Thyroid gland (tissue), 4 donors: ENCODE measurements at places on chromosomes 13 and 19. TPM values are rescaled to one million over a fixed set of nuclear protein-coding genes. Genes with fewer than 3 reads are reported as not detected.

GRCh38 chr19:4363571-4364304, 20.4 kb downstream of the MPND start:
- H3K4me1 ChIP-seq: peaks cover 12% of the 10 kb centered on the region
- no peak for DNase-seq
- no peak overlapping the region for H3K27ac ChIP-seq

- H3K4me3 ChIP-seq: no peak overlapping the region
- no peaks in the 10 kb centered on the region for H3K27me3 ChIP-seq
- H3K4me1 ChIP-seq: peaks cover 27% of the 10 kb centered on the region
- DNase-seq: no peak
- H3K27ac ChIP-seq: peak overlapping the region; percentile 6
- H3K36me3 ChIP-seq: no peaks in the 10 kb centered on the region
Measured at GRCh38 chr19:48244281-48244680, 11.4 kb downstream of the CARD8 start.

DNA sequence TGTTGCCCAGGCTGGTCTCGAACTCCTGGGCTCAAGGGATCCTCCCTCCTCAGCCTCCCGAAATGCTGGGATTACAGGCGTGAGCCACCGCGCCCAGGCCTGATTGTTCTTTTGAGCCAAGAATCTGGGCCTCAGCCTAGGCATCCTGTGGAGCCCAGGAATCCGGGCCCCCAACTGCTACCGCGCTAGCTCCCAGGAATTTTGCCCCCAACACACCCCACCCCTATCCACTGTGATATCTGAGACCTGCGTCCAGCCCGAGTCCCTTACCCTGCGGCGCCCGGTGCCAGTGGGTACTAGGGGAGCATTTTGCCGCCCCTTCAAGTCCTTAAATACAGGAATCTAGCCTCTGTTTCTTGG, 838 bp upstream of the MYADM start:
- peak overlapping the region; percentile 65 for H3K27ac ChIP-seq
- no peaks in the 10 kb centered on the region for H3K27me3 ChIP-seq
- H3K4me3 ChIP-seq: no peak overlapping the region
- peaks cover 11% of the 10 kb centered on the region for H3K4me1 ChIP-seq

The TSEN34 gene
- 102 TPM for total RNA-seq

The ZNF331 gene
- 36.7 TPM for total RNA-seq

DNA sequence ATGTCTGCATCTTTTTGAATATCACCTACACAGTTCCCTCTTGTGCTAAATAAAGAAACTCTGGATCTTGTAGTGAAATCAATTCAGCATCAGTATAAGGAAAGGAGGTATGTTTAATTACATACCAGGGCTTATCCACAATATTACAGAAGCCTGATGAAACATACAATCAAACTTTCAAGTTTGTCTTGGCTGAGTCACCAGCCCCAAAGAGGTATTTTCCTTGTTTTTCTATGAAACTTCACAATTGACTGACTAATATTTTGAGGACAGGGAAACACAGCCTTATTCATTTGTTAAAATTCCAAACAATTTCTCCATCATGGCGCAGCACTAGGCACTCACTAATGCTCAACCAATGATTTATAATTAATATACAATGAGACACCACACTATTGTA, 952.4 kb downstream of the PCDH17 start:
- no peak for DNase-seq
- H3K27me3 ChIP-seq: no peaks in the 10 kb centered on the region
- H3K27ac ChIP-seq: no peak overlapping the region
- H3K4me3 ChIP-seq: no peak overlapping the region

The ZNF440 gene
- total RNA-seq: 14.1 TPM

- no peak overlapping the region for H3K27ac ChIP-seq
- no peaks in the 10 kb centered on the region for H3K36me3 ChIP-seq
- H3K27me3 ChIP-seq: no peaks in the 10 kb centered on the region
Measured at GRCh38 chr13:89628567-89628966, 1718.9 kb upstream of the MIR17HG start.

The IGFL3 gene
- total RNA-seq: not detected

- no peak overlapping the region for H3K27ac ChIP-seq
- H3K4me1 ChIP-seq: no peaks in the 10 kb centered on the region
- no peaks in the 10 kb centered on the region for H3K36me3 ChIP-seq
- no peaks in the 10 kb centered on the region for H3K27me3 ChIP-seq
- H3K4me3 ChIP-seq: no peak overlapping the region
Measured at GRCh38 chr13:47481536-47481935, 519.5 kb downstream of the SUCLA2 start.

The ZNF534 gene
- total RNA-seq: 0.54 TPM

GRCh38 chr19:32220951-32221350, 124.5 kb upstream of the ZNF507 start:
- DNase-seq: no peak
- no peak overlapping the region for H3K27ac ChIP-seq
- no peak overlapping the region for H3K4me3 ChIP-seq
- H3K4me1 ChIP-seq: peaks cover 3% of the 10 kb centered on the region

The LGALS4 gene
- not detected for total RNA-seq

DNA sequence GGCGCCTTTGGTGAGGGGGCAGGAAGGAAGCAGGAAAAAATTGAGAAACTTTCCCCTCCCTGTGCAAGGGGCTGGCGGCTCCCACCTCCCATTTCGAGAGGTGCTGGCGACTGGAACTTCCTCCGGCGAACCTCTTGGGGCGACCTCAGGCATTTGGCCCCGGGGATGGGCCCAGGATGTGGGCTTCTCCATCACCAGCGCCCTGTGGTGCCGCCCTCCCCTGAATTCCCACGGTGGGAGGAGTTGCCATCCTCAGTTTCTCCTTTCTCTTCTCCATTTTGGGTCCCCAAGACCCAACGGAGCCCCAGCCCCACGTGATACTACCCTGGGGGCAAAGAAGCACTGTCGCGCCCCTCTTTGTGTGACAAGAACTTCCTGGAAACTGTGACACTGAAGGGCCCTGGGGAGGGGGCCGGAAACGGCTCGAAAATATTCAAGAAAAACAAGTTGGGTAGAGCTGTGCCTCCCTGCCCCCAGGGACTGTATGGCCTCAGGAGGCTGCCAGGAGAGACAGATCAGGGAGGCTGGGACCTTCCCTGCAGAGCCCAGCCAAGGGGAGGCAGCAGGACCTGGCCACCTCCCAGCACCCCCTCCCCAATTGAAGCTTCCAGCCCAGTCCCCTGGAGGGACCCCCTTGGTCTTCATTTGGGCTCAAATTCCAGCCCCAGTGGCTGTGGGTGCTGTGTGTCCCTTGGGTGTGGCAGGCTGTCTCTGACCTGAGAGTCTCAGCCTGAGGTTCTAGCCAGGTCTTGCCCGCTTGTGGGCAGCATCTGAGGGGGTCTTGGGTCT, 16.2 kb upstream of the AP1M2 start:
- no peaks in the 10 kb centered on the region for H3K36me3 ChIP-seq
- H3K27ac ChIP-seq: peak overlapping the region; percentile 77
- no peaks in the 10 kb centered on the region for H3K27me3 ChIP-seq

The UBE2L5 gene
- not detected for total RNA-seq

The SAFB gene
- 129 TPM for total RNA-seq

GRCh38 chr19:4957981-4958380, 10.9 kb upstream of the KDM4B start:
- no peak overlapping the region for H3K4me3 ChIP-seq
- no peak for DNase-seq
- no peak overlapping the region for H3K27ac ChIP-seq
- H3K4me1 ChIP-seq: no peaks in the 10 kb centered on the region

DNA sequence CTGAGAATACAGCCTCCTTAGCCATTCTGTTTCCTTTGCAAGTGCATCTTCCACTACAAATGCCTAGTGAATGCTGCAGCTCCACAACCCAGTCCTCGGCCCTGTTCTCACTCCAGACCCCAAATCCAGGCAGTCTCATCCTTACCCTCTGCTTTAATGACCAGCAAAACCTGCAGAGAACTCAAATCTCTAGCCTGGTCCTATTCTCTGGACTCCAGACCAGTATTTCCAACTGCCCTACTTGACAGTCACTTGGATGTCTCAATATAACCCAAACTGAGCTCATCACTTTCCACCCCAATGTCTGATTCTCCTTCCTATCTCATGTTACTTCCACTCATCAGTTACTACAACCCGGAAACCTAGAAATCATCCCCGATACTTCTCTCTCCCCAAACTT, 2.6 kb upstream of the EBPL start:
- H3K27ac ChIP-seq: no peak overlapping the region
- H3K36me3 ChIP-seq: no peaks in the 10 kb centered on the region
- peaks cover 13% of the 10 kb centered on the region for H3K4me1 ChIP-seq
- H3K27me3 ChIP-seq: no peaks in the 10 kb centered on the region
- H3K4me3 ChIP-seq: no peak overlapping the region

DNA sequence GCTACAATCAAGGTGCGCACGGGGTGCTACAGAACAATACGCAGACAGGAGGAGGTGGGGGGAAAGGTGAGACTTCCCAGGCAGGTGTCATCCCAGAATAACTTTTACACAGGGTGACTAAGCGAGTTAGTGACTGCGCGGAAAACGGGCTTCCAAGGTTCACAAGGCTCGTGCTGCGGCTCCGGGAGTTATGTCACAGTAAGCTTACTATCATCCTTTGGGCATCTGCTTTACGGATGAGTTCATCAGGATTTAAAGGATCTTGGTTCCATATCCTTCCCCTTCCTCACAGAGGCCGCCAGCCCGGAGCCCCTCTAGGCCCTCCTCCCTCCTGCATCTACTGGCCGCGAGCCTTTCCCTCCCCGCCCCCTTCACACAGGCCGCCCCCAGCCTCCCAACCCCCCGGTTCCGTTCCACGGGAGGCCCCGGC, 474 bp upstream of the IFT88 start:
- H3K27ac ChIP-seq: peak overlapping the region; percentile 89
- peak overlapping the region; percentile 15 for H3K4me3 ChIP-seq
- H3K4me1 ChIP-seq: peaks cover 7% of the 10 kb centered on the region
- no peaks in the 10 kb centered on the region for H3K27me3 ChIP-seq

The ZNF317 gene
- 27.2 TPM for total RNA-seq

The TEX26 gene
- not detected for total RNA-seq

- no peak overlapping the region for H3K4me3 ChIP-seq
- H3K4me1 ChIP-seq: no peaks in the 10 kb centered on the region
Measured at GRCh38 chr13:45349438-45349837, 8.5 kb upstream of the TPT1 start.

DNA sequence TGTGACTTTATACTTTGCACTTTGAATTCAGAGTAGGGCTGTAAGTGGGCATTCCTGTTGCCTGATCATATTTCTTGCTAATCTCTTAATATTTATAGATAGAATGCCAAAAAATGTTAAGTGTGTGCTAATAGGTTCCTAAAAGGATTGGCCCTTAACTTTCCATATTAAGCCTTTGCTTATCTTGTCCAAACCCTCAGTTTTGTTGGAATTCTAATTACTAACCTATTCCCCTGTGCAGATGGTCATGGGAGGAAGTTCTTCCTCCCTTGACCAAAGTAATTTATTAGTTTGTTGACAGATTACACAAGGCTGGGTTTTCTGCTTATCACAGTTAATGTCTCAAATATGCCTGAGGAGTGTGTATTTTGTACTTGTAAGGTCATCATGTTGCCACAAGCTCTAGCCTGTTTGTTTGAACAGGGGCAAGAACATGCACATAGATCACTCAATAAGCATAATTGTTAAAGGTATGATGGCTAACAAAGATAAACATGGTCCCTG, 541.1 kb upstream of the SPRY2 start:
- H3K4me3 ChIP-seq: no peak overlapping the region
- no peaks in the 10 kb centered on the region for H3K27me3 ChIP-seq
- DNase-seq: no peak
- H3K36me3 ChIP-seq: no peaks in the 10 kb centered on the region
- no peaks in the 10 kb centered on the region for H3K4me1 ChIP-seq
- no peak overlapping the region for H3K27ac ChIP-seq

The DMKN gene
- total RNA-seq: 200 TPM

- no peak overlapping the region for H3K4me3 ChIP-seq
- H3K36me3 ChIP-seq: peaks cover 16% of the 10 kb centered on the region
- H3K27ac ChIP-seq: no peak overlapping the region
- DNase-seq: peak; percentile 53
- no peaks in the 10 kb centered on the region for H3K4me1 ChIP-seq
Measured at GRCh38 chr19:13817018-13817614, 21.9 kb downstream of the ZSWIM4 start.

DNA sequence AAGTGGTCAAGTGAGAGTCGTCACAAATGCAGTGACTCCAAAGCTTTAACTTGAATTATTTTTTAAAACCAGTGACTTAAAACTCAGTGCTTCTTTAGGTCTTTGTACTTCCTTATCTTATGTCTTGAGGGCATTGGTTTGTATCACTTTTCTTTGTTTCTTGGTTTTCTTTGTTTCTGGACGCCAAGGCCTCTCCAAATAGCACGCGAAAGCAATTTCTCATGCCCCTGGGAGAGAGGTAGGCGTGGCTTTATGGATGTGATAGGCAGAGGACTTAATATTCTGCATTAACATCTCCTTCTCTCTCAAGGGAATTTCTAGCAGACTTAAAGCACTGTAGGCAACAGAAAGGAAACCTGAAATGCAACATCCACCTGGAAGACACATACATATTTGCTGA, 20.6 kb downstream of the UBE2L5 start:
- no peak for DNase-seq
- H3K36me3 ChIP-seq: no peaks in the 10 kb centered on the region
- H3K27ac ChIP-seq: no peak overlapping the region
- H3K4me1 ChIP-seq: peaks cover 13% of the 10 kb centered on the region
- H3K27me3 ChIP-seq: no peaks in the 10 kb centered on the region

GRCh38 chr19:607301-608154, 17.8 kb downstream of the HCN2 start:
- no peaks in the 10 kb centered on the region for H3K36me3 ChIP-seq
- H3K4me1 ChIP-seq: peaks cover 8% of the 10 kb centered on the region
- H3K27me3 ChIP-seq: no peaks in the 10 kb centered on the region
- no peak overlapping the region for H3K4me3 ChIP-seq

DNA sequence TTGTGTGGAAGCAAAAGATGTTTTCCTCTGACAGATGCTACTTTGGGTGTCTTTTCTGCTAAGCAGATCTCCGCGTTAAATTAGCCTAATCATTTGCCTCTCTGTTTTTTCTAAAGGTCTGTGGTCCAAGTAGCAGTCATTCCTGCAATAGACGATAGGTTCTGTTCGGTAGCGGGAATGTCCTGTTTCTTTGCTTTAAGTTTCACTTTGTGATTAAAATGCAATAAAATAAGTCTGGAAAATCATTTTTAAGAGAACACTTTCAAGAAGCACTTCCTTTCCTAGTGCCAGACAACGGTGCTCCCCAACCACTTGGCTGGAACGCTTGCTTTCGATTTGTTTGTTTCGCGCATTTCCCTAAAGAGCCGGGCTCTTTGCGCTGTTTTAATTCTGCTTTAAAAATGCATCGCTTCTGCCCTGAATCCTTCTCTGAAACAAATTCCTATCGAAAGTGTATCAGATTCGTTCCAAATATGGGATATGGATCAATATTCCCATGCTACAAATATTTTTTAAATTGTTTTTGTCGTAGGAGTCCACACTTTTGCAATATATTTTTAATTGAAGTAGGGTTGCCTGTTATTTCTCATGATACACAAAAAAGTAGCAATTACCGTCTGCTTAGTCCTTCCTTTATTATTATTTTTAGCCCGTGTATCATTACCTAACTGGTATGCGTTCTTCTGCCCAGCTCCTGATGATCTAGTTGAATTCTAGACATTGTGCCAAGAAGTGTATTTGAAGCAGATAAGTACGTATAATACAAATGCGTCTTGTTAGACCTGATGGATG, 14.2 kb downstream of the ZIC2 start:
- peaks cover 71% of the 10 kb centered on the region for H3K27me3 ChIP-seq
- no peaks in the 10 kb centered on the region for H3K36me3 ChIP-seq
- no peak overlapping the region for H3K27ac ChIP-seq
- no peak overlapping the region for H3K4me3 ChIP-seq
- no peaks in the 10 kb centered on the region for H3K4me1 ChIP-seq
- DNase-seq: no peak
